Fibroblast of skin of left biceps (primary cell): ENCODE measurements at places on chromosomes 6 and 20.

- no peak for DNase-seq
Observed at GRCh38 chr6:42095776-42096541, 45.6 kb downstream of the TAF8 start.

DNA sequence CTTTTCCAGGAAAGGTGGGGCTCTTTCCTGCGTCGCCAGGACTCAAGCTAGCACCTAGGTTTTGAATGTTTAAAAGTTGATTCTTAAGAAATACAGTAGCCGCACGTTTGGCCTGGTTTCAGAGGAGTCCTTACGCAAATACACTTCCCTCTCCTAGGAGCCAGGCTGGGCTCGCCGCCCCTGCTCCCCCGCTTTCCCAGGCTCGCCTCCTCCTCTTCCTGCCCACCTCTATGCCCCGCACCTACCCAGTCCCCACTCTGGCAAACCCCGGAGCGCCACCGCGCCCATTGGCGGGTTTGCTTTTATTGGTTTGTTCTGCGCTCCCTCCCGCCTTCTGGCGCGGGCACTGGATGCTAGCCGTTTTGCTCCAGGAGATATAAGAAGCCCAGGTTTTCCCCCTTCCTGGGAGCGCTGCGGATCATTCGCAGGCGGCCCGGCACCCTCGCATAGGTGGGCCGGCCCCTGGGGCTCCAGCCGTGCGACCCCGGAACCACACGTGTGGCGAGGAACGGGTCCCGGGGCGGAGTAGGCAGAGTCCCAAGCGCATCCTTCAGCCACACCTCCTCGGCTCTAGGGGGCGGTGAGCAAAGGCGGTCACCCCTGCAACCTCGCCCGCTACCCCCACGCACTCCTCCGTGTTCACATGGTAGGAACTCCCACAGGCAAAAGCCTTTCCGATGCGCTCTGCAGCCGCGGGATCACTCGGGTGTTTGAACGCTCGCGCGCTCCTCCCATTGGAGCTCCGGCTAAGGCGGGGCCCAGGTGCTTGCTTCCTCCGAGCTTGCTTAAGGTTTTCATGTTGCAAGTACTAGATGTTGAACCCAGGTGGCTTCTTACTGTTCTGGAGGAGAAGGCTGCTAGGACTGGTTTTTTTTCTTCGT, 119.0 kb downstream of the RTN4IP1 start:
- no peak for DNase-seq

DNA sequence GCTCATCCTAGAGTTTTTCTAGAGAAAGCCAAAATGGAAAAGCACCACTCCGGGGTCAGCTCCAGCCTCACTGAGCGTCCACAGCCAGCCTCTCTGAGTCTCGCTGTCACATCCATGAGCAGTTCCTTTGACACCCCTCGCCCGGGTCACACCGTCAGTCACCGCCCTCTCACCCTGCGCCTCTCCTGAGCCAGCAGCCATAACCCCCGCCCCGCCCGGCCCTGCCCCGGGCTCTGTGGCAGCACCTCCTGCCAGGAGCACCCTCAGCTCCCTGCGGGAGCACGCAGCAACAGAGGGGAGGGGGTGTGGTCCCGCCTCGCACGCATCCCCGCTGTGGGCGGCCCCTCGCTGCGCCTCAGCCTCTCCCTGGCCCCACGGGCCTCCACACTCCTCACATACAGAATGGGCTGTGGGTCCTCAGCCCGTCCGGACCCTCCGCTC, 267.7 kb downstream of the TAF4 start:
- no peak for DNase-seq

DNA sequence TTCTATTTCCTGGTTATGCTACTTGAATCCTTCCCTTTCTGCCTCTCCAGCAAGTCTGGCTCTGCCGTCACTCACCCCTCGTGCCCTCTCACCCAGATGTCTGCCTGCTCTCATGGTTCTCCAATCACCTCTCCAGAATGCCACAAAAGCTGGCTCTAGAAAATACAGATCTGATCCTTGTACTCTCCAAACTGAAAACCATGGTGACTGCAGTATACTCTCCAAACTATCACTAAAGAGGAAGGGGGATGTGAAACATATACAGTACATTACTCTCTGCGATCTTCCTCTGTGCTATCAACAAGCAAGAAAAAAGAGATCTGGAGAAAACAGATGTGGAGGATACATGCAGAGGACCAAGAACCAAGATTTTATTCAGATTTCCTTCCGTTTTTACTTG, 91.1 kb downstream of the ATXN1 start:
- no peak for DNase-seq

GRCh38 chr20:2246069-2246491, 49.7 kb upstream of the TGM3 start:
- DNase-seq: no peak

DNA sequence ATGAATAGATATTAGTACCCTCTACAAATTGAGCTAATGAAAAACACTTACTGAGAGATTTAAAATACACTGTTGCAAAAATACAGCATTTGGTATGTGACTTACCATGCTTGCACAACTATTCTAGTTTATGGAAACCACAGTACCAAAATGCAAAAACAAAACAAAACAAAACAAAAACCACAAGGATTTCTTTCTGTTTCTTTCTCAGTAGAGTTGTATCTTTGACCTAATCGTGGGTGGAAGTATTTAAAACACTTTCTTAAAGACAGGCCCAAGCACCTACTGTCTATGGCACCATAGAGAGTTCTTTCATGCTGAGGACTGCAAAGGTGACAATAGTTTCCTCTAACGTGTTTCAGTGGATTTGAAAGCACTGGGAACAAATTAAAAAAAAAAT, 95.3 kb upstream of the C6orf118 start:
- no peak for DNase-seq

DNA sequence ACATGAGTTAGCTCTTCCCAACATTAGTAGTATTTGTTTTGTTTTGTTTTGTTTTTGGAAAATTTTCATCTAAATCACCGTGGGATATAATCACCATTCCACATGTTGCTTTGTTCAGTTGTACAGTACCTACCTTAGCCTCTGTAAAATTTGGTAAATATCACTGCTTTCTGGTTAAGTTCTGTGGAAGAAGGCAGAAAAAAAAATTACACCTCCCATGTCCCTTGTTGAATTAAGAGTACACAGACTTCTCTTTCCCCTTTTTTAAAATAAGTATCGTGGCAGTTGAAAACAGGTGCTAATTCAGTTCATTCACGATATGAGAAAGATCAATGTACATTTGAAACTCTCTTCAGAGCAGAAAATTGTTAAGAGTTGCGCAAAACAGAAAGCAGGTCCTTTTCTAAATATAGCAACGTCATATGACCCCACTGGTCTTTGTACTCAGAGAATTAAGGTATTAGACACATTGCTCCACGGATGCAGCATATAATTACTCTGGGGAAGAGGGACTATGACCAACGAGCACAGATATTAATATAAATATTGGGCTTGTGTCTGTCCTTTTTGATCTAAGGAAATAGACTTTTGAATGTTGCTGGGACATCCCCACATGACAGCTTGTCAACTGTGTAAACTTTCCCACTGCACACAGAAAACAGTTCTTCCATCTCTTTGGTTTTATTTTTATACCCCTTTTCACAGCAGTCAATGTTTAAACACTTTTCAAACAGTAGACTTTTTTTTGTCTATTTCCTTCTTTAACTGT, 58.6 kb upstream of the ZNF217 start:
- no peak for DNase-seq
